ENCODE measurements at places on chromosomes 1 and 21. TPM values are rescaled to one million over a fixed set of nuclear protein-coding genes. Genes with fewer than 3 reads are reported as not detected.

DNA sequence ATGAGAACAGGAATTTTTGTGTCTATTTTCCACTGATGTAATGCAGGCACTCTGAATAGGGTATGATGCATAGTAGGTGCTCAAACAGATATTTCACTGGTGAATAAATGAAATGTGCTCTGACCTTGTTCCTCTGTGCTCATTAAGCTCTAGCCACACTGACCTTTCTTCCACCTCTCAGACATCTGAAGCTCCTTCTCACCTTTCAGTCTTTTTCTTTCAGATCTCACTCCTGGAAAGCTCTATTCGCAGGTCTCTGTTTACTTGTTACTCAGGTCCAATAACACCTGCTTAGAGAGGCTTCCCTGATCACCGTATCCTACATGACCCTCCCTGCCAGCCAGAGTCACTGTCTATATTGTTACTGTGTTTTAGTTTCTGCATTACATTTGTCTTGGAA lies 59.2 kb upstream of the IVNS1ABP start:
- no peak for DNase-seq
- H3K27ac ChIP-seq = no peak overlapping the region
- H3K4me3 ChIP-seq = no peak overlapping the region

The MYCL gene
- polyA plus RNA-seq = 0.05 TPM

- H3K27me3 ChIP-seq = no peaks in the 10 kb centered on the region
- DNase-seq = no peak
These were observed 104.6 kb upstream of the ZC3H11B start for GRCh38 chr1:219717536-219717935.

The WNT3A gene
- polyA plus RNA-seq = not detected

- H3K36me3 ChIP-seq = no peaks in the 10 kb centered on the region
- no peak overlapping the region for H3K27ac ChIP-seq
- no peaks in the 10 kb centered on the region for H3K4me1 ChIP-seq
- H3K4me3 ChIP-seq = no peak overlapping the region
- DNase-seq = no peak
- H3K27me3 ChIP-seq = no peaks in the 10 kb centered on the region
These were observed 404.0 kb upstream of the VAMP3 start for GRCh38 chr1:7366955-7367665.

All from naive thymus-derived CD4-positive, alpha-beta T cell (primary cell).